ENCODE measurements at places on chromosomes 4 and X.

- DNase-seq = no peak
Observed at GRCh38 chrX:3526731-3527130, 180.3 kb upstream of the MXRA5 start.

GRCh38 chr4:157300701-157301100 lies 80.2 kb downstream of the GRIA2 start:
- no peak for DNase-seq

- no peak for DNase-seq
Observed at GRCh38 chr4:72743078-72743477, 174.1 kb upstream of the ADAMTS3 start.

DNA sequence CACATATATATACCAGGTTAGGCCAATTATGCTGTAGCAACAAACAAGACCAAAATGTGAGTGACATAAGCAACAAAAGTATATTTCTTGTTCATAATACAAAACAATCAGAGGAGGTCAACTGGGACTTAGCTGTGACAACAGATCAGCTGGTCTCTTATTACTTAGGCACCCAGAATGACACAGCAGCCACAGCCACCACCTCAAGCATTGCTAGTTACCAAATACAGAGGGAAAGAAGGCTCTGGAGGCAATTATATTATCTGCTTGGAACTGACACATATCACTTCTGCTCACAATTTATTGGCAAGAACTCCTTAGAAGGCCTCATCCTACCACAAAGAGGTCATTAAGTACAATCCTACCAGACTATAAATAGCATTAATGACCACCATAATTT lies 15.2 kb downstream of the ATOH1 start:
- DNase-seq = no peak

DNA sequence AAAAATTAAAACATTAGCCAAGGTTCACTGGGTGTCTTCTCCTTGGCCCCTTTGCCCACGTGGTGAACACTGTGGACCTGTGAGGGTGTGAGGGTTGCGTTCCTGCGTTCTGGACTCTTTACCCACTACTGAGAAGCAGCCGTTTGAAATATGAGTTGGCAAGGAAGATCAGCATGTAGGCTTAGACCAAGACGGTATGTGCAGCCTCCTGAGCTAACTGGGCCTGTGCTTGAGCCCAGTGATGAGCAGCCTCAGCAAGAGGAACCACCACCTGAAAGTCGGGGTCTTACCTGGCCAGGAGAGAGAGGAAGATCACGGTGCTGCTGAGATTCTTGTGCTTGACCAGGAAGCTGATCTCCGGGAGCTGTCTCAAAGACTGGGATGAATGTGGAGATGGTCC lies 19.5 kb downstream of the RGS12 start:
- no peak for DNase-seq

GRCh38 chrX:73903941-73904340 lies 340.9 kb downstream of the CHIC1 start:
- DNase-seq = no peak

DNA sequence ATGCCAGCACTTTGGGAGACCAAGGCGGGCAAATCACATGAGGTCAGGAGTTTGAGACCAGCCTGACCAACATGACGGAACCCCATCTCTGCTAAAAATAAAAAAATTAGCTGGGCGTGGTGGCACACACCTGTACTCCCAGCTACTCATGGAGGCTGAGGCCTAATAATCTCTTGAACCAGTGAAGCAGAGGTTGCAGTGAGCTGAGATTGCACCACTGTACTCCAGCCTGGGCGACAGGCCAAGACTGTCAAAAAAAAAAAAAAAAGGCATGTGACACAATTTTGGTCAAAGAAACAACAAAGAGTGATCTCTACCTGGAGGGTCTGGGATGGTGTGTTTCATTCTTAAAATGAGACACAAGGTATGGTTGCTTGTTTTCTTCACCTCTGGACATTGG lies 188.2 kb upstream of the HS3ST1 start:
- DNase-seq = no peak

DNA sequence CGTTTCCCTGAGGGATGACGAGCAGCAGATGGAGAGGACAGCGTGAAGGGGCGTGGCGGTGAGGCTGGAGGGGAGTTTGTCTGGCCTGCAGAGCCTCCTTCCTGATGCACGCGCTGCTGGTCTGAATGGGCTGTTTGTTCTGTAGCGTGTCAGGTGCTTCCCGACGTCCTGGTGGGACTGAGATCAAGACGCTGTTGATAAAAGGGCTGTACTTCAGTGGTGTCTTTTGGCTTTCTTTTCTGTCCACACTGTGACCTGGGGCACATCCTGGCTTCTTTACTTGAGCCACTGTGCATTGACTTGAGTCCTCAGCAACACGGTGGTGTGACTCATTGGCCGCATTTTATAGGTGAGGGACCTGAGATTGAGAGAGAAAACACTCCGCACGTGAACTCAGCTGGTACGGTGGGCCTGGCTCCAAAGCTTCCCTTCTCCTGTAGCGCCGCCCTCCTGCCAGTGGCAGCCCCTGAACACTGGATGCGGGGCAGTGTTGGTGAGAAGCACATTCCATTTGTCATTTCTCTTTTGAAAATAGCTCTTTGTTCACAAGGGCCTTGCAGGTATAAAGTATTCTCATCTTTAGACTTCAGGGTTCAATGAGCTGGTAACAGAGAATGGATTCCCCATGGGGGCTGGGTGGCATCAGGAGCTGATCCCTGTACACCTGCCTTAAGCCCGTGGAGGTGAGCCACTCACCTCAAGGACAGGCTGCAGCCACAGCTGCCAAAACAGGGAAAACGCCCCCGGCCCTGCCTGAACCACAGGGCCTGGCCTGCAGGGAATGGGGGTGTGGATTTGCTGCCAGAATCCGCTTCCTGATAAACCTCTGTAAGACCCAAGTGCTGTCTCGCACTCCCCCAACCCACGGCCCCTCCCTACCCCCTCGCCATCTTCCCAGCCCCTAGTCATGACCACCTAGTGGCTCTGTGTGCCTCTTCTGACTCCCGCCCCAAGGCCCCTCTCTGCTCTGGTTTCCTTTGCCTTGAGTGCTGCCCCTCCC lies 29.2 kb downstream of the NSG1 start:
- no peak for DNase-seq

DNA sequence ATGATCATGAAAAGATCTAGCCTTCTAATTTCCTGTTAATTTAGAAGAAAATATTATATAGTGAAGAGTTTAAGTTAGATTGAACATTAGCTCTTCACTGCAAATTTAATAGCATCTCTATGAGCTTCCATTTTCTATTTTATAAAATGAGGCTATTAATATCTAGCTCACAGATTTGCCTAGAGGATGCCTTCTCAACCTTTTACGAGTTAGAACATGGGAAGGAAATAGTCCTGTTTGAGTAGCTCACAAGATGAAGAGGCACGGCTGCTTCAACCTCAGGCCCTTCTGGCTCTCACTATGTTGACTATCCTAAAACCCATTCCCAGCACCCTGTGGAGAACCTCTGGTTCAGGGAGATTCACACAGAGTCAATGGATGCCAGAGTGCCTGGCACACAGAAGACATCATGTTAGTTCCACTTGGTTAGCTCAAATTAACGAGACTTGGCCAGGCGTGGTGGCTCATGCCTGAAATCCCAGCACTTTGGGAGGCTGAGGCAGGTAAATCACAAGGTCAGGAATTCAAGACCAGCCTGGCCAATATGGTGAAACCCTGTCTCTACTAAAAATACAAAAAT lies 97.9 kb upstream of the GUCY1A1 start:
- no peak for DNase-seq

DNA sequence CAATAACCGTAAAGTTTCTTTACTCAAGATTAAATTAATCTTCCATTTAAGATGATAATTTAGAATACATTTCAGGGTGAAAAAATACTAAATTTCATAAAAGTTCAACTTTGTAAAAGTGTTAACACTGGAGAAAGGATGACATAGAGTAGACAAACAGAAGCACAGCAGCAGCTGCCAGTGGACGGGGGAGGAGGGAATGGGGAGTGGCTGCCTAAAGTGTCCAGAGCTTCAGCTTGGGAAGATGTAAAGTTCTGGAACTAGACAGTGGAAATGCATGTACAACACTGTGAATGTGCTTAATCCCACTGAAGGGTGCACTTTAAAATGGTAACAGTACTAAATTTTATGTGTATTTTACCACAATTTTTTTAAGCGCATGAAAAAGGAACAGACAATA lies 39.9 kb downstream of the RELL1 start:
- DNase-seq = no peak

DNA sequence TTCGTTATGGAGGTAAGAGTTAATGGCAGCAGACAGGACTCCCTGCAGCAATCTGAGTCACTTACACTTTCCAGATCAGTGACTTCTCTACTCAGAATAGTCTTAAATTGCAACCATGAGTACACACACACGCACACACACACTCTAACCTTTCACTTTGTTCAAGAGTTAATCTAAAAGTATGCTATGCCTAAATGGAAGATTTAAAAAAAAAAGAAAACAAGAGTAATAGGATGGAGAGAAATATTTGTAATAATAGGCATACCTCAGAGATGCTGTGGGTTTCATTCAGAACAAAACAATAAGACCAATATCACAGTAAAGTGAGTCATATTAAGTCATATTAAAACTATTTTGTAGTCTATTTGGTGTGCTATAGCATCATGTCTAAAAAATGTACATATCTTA lies 969.1 kb upstream of the PCDH10 start:
- no peak for DNase-seq

- DNase-seq = no peak
Observed at GRCh38 chrX:42128587-42128986, 205.2 kb upstream of the CASK start.

DNA sequence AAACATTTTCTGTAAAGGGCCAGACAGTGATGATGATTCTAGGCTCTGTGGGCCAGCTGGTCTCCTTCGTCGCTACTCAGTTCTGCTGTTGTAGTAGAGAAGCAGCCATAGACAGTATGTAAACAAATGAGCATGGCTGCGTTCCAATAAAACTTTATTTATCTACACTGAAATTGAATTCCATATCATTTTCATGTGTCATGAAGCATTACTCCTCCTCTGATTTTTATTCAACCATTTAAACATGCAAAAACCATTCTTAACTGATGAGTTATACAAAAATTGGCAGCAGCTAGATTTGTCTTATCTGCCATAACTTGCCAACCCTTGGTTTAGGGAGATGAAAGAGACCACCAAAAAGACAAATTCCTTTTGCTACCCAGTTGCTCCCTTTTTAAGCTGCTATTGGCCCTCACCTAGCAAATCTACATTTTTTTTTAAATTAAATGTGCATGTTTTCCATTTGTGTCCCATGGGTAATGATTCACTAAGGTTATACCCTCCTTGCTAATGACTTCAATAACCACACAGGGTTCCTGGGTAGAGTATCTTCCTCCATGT lies 309.9 kb downstream of the DHX15 start:
- no peak for DNase-seq

- no peak for DNase-seq
Observed at GRCh38 chr4:139605516-139605915, 49.5 kb upstream of the SETD7 start.

- no peak for DNase-seq
Observed at GRCh38 chr4:7983296-7983695, 43.6 kb upstream of the AFAP1 start.

- no peak for DNase-seq
Observed at GRCh38 chr4:113031212-113031611, 18.2 kb upstream of the ANK2 start.

- no peak for DNase-seq
Observed at GRCh38 chr4:37601531-37601930, 84.6 kb downstream of the RELL1 start.

- no peak for DNase-seq
Observed at GRCh38 chr4:101075536-101075935, 271.8 kb downstream of the PPP3CA start.

DNA sequence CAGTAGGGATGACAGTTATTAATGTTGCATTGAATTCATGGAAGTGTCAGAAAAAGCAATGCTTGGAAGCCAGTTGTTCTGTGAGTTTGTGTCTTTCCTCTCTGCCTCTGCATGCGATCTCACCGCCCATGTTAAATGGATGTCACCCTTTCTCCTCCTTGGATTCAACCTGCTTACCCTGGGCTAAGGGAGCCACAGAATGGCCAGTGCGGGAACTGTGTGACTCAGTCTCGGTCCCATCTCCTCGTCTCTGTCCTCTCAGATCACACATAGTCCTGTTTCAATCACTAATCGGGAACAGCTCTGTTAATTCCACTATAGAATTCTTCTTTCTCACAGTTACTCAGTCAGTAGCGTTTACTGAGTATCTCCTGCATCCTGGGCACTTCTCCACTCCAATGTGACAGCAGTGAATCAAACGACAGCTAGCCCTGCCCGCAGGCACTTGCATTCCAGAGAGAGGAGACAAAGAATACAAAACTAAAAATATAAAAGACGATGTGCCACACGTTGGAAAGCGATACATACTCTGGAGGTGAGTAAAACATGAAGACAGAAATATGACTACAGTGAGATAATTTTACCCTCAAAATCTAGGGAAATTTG lies 53.6 kb upstream of the TLR3 start:
- DNase-seq = no peak

DNA sequence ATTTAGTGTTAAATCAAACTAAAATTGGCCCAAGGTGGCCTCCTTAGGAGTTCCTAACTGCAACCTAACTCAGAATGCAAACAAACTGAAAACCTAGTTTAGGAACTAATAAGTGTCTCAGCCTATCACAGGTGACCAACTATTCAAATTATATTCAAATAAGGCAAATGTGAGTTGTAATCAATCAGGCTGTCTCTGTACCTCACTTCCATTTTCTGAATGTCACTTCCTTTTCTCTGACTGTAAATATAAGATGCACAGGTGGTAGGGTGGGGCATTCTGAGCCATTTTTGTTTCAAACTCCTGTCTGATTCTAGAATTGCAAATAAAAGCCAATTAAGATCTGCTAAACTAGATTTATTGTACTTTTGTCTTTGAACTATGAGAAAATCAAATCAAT lies 401.5 kb downstream of the PPP3CA start:
- no peak for DNase-seq

GRCh38 chr4:118732591-118733330 lies 47.6 kb downstream of the METTL14 start:
- DNase-seq = no peak

- no peak for DNase-seq
Observed at GRCh38 chr4:123599920-123600810, 203.6 kb downstream of the SPRY1 start.

- DNase-seq = peak; percentile 23
Observed at GRCh38 chr4:159104694-159105414, 2.0 kb downstream of the RAPGEF2 start.

- no peak for DNase-seq
Observed at GRCh38 chrX:85203461-85203970, 40.1 kb downstream of the SATL1 start.

DNA sequence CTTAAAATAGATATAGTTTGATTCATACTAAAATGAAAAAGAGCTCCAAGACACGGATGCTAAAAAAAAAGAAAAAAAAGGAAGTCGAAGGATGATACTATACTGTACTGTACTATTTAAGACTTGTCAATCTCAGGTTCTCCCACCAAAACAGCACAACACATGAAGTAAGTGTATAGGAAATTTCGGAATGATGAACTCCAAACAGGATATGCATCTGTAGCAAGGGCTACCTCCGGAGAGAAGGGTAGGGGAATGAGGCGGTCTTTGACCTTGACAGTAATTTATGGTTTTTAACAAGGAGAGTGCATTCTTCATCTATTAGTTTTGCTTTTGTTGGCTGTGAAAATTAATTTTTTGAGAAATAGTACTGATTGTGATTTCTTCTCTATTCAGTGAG lies 541 bp upstream of the FIP1L1 start:
- DNase-seq = no peak

GRCh38 chrX:110454336-110454735 lies 95.7 kb downstream of the RTL9 start:
- DNase-seq = no peak
